Stimulated activated CD4-positive, alpha-beta T cell treated with anti-CD3 and anti-CD28 coated beads, Interleukin-1b, Interleukin-23, amount 100 ng/mL, for 24 hours (primary cell): ENCODE measurements at places on chromosomes 13 and 19.

DNA sequence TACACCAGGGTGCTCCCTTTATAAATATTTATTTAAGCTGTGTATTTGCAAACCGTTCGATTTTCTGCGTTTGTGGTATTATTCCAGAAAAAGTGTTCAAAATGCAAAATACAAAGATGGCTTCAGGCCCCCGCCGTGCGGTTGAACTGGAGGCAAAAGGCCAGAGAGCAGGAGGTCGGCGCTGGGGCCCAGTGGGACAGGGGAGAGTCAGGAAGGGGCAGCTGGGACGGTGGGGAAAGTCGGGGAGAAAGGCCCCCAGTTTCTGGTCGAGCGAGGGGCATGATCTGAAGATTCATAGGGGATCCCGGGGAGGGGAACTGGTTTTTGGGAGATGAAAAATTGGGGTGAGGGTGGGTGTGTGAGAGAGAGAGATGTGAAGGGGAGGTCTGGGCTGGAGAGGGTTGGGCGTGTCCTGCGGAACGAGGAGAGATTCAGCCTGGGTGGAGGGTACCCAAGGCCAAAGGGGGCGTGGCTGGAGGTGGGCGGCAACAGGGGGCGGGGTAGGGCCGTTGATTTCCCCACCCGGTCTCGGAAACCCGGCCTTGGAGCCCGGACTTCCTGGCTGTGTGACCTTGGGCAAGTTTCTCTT, 678 bp downstream of the ISOC2 start:
- DNase-seq: no peak

- DNase-seq: no peak
Measured at GRCh38 chr13:51912091-51912490, 50.3 kb downstream of the CCDC70 start.

GRCh38 chr19:3693025-3693925, 7.0 kb downstream of the PIP5K1C start:
- no peak for DNase-seq

GRCh38 chr19:30371960-30372824, at the start of gene ZNF536:
Gene ZNF536, plus strand, starts transcription at chr19:30372384. Its CDS starts 71,179 bp downstream, at chr19:30443563.
- no peak for DNase-seq

DNA sequence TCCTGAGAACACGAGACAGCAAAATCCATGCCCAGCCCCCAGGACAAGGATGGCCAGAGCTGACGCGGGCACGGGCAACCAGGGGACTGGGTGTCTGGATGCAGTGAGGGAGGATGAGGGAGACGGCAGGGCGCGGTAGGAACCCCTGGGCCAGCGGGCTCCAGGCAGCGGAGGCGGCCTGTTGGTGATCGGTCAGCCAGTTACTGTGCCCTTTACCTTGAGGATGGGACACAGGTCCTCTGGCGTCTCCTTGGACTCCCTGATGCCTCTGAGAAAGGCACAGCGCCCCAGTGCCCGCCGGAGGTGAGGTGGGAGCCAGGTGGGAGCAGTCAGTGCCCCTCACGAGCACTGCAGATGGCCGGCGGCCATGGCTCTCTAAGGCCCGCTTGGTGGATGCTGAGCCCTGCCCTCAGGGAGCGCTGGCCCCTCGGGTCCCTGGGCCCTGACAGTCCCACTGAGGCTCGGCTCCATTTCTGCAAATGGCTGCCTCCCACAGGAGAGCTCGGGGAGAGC, 31.2 kb downstream of the C13orf46 start:
- no peak for DNase-seq

DNA sequence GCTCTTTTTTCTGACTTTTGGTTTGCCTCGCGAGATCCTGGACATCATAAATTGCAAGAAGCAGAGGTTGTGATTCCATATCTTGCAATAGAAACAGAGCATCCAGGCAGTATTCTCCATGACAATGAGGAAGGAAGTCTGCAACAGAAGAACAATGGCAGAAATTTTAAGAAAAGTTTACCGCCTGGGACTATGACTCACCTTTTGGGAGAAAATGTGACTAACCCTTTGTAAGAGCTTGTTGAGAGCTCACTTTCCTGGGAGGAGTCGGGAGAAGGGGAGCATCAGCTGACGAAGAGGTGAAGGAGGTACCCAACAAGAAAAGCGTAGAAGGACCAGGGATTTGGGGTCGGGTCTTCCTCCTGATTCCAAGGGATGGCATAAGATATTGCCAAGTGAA, 34.3 kb upstream of the TNFSF11 start:
- DNase-seq: no peak

GRCh38 chr13:98918771-98919170, 59.1 kb downstream of the DOCK9 start:
- no peak for DNase-seq

DNA sequence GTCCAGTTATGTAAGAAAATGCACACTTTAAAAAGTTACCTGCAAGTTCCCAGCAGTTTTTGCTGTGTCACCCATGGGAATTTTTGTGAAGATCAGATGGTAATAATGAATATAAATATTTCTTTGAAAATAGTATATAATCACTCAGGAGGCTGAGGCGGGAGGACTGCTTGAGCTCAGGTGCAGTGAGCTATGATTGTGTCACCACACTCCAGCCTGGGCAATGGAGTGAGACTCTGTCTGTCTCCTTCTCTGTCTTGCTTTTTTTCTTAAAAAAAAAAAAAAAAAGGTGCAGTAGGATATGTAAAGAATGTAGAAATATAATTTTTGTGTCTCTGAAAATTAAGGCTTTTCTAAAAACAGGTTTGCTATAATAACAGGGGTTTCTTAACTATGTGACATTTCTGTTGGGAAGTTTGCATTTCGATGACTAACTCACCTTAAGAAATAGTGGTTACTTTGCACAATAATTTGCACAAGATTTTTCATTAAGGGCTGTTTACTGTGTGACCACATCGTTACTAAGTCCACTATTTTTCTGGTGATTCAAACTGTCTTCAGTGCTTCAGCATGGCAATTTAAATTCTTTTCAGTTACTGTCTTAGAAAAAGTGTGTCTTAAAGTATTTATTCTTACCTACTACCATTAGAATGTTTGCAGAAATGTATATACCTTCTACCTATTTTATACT, 37.3 kb downstream of the DNAJC3 start:
- no peak for DNase-seq

- no peak for DNase-seq
Measured at GRCh38 chr13:42002066-42002465, 41.2 kb upstream of the VWA8 start.

GRCh38 chr13:74771964-74772363, 637.8 kb upstream of the KLF12 start:
- no peak for DNase-seq

DNA sequence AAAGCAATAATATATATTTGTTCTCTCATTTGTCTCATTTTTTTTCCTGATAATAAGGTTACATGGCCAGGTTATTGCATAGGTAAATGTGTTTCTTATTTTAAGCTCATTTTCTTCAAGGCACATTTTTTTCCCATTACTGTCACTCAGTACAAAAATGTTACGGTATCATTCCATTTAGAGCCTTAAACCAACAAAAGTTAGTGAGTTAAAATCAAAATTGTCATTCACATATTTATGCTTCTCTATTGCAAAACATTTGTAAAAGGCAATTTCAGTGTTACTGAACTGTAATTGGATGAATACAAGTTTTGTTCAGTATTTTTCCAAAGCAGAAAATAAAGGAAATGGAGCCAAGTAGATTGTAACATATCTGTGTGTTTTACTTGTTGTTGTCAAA, 117.6 kb upstream of the MAB21L1 start:
- DNase-seq: no peak

DNA sequence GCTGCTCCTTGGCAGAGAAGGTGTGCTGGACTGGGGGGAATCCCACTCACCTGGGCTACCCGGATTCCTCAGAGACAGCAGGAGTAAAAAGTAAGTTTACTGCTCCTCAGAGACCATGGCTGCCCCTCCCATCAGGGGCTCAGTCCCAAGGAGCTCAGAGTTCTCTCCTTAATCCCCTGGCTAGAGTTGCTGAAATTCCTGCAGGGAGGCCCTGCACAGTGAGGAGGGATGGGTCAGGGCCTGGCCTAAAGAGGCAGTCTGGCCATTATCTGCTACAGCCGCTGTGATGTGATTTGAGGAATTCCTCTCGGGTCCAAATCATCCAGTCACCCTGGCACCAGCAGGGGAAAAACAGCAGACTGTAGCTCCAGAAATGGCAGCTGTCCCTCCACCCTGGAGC, 502.5 kb downstream of the PCDH17 start:
- DNase-seq: no peak

GRCh38 chr13:111411919-111412650, 91.6 kb downstream of the TEX29 start:
- DNase-seq: no peak

DNA sequence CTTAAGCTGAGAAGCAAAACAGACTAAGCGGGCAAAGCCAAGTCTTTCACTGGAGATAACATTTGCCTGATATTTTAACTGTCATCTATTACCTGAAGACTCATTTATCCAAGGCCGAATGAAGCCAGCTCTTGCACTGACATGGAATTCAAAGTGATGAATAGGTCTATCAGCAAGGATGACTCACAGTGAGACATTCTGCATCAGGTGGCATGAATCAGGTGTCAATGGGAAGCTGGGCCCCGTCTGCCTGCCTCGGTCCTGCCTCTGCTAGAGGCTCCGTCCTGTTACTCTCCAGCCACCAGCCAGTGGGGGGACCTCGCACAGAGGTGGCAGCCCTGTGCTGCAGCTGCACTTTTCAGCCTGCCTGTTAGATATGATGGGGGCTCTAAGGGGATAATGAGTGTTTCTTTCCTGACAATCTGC, 23.5 kb downstream of the STARD13 start:
- no peak for DNase-seq

DNA sequence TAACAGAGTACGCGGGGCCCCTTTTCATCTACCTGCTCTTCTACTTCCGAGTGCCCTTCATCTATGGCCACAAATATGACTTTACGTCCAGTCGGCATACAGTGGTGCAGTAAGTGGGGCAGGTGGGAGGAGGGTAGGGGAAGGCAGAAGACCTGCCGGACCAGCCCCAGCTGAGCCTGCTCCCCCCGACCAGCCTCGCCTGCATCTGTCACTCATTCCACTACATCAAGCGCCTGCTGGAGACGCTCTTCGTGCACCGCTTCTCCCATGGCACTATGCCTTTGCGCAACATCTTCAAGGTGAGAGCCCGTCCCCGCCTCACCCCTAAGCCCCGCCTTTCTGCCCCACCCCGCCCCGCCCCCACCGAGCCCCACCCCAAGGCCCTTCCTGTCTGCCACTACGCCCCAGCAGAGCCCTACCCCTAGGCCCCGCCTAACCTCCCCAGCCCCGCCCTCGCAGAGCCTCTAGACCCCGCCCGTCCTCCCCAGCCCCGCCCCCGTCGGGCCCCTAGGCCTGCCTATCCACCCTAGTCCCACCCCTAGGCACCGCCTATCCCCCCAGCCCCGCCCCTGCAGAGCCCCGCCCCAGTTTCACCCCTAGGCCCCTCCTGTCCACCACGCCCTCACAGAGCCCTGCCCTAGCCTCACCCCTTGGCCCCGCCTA, 7.7 kb downstream of the NDUFB7 start:
- DNase-seq: peak; percentile 69

DNA sequence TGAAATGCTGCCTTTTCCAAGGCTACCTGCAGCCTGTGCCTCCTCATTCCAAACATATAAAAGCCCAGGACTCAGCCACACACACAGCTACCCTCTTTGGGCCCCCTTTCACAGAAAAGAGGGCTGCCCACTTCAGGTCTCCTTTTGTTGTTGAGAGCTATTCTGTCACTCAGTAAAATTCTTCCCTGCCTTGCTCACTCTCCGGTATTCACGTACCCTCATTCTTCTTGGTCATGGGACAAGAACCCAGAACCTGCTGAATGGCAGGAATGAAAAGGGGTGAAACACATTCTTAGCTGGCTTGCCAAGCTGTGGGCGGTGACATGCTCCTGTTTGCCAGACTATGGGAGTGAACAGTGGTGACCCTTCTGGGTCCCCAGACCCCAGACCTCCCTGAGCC, 338.0 kb upstream of the ATXN8OS start:
- no peak for DNase-seq

GRCh38 chr13:46160065-46160464, 21.9 kb downstream of the LCP1 start:
- no peak for DNase-seq

- no peak for DNase-seq
Measured at GRCh38 chr19:7611541-7612279, 16.0 kb downstream of the CAMSAP3 start.

DNA sequence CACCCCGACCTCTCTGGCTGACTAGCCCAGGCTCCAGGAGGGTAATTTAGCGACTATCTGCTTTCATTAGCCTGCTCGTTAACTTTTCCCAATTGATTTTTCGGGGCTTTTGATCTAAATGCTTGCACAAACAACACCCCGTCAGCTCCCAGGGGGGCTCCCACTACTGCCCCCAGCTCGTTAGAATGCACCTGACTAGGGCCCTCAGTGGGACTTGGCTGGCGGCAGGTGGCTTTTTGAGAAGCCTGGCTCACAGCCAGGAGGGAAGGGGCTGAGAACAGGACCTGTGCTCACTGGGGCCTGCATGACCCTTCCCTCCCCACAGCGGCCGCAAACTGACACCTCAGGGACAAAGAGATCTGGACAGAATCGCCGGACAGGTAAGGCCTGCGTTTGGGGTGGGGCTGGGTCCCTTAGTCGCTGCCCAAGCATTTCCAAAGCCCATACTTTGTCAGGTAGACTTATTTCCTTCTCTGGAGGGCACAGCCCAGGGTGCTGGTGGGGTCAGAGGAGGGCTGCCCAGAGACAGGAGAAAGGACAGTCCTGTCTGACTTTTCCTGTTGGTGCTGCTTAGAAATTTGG, 7.6 kb upstream of the CD79A start:
- DNase-seq: no peak

- DNase-seq: no peak
Measured at GRCh38 chr13:48266150-48266549, 33.1 kb downstream of the ITM2B start.

DNA sequence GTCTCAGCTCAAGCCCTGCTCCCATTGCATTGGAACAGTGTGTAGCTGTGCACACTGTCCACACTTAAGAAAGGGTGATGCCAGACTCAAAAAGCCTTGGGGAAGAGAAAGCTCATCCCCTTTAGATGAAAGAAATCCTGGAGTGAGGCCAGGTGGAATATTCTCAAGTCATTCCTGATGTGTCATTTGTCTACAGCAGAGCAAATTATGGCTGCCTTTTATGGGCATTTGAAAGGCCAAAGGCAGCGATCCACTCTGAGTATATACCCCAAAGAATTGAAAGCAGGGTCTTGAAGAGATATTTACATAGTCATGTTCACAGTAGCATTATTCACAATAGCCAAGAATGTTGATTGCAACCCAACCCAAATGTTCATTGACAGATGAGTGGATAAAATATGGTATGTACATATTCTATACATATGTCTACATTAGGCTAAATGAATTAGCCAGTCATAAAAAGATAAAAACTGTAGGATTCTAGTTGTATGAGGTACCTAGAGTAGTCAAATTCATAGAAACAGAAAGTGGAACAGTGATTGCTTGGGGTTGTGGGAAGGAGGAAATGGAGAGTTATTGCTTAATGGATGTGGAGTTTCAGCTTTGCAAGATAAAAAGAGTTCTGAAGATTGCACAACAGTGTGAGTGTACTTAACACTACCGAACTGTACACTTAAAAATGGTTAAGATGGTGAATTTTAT, 214.9 kb downstream of the KCNRG start:
- DNase-seq: no peak
